Activated CD4-positive, alpha-beta T cell treated with anti-CD3 and anti-CD28 coated beads, Interleukin-2, amount 50 U/mL, for 16 hours (primary cell): ENCODE measurements at places on chromosomes 7 and 10.

DNA sequence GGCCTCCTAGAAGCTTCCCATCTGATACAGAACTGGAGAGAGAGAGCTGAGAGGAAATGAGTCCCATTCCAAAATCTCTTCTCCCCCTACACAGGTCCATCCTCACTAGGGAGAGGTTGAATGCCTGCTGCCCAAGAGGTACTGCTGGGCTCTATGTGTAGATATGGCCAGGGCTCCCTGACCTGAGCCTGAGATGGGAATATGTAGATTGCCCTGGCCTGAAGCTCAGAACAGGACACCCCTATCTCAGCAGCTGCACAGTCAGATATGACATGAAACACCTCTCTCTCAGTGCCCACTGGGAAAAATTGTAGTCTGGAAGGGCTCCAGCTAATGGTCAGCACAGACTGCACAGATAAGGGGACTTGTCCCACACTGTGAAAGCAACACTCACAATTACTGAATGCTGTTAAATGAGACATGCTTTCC, 3.1 kb upstream of the IFIT1B start:
- no peak for DNase-seq

GRCh38 chr10:34537629-34538231, 277.4 kb downstream of the PARD3 start:
- DNase-seq, result peak; percentile 21

GRCh38 chr7:24751484-24751883, 5.8 kb downstream of the GSDME start:
- DNase-seq, result no peak

DNA sequence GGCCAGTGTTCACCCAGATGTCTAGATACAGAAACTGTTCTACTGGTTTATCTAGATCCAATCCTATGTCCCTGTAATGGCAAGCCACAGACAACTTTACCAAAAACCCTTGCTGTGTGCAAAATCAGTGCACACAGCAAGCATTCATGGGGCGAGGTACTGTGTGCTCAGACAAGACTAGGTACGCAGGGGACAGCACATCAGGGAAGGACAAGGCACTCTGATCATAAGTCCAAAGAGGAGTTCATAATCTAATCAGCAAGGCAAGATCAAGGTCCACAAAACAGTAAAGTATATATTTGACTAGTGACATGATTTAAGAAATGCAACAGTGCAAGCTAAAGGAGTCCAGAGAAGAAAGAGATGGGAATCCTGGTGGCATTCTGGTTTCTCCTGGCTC, 25.9 kb downstream of the KCNMA1 start:
- DNase-seq, result no peak

- DNase-seq, result no peak
These were observed 187.6 kb upstream of the KLF14 start for GRCh38 chr7:130921391-130922180.
